Activated T-cell treated with anti-CD3 and anti-CD28 coated beads, Interleukin-2, amount 50 U/mL, for 72 hours (primary cell): ENCODE measurements at places on chromosomes 13 and 19. TPM values are rescaled to one million over a fixed set of nuclear protein-coding genes. Genes with fewer than 3 reads are reported as not detected.

GRCh38 chr19:42193706-42194105 lies 23.8 kb downstream of the DEDD2 start:
- no peak for DNase-seq

Gene LTBP4
- total RNA-seq: 195 TPM

GRCh38 chr13:50030315-50030714 lies 15.1 kb downstream of the KCNRG start:
- DNase-seq: no peak

GRCh38 chr13:98423417-98423816 lies 153.5 kb downstream of the STK24 start:
- DNase-seq: no peak

DNA sequence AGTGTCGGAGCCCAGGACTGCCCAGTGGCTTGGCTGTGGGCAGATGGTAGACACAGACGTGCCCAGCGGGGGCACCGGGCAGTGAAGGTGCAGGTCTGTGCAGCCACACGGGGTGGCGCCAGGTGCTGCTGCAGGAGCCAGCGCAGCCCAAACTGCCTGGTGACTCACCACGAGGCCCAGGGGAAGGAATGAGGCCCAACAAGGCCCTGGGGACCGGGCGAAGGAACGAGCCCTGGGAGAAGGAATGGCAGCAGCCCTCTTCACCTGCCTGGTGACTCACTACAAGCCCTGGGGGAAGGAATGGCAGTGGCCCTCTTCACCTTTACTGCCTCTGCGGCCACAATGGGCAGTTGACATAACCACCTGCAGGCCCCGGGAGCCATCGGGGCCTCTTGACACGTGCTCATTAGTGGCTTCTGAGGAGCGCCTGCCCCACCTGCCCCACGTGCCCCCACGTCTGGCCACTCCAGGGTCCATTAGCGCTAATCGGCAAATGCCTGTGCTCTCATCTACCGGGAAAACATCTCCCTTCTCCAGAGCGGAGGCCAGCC lies 9.3 kb downstream of the MED16 start:
- DNase-seq: no peak

- no peak for DNase-seq
Observed at GRCh38 chr19:56174086-56174485, 1.7 kb upstream of the GALP start.

Gene CBLC
- not detected for total RNA-seq

DNA sequence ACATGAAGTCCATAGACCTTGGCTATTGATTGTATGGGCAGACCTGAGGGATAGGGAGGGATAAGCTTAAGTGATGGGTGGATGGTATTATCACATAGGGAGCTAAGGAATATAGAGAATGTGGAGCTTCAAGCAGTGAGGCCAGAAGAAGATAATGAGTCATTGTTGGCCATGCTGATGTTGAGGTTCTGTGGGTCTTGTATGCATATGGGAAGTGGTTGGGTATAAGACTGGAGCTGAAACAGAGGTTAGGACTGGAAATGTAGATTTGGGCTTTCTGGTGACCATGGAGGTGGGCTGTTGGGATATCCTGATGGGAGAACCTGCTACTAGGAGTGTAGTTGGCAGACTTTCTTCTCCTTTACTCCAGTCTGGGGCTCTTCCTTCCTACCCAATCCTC lies 73.7 kb upstream of the TSC22D1 start:
- DNase-seq: no peak

Gene VSTM1
- total RNA-seq: not detected
